ENCODE measurements at places on chromosomes 2 and 18.

DNA sequence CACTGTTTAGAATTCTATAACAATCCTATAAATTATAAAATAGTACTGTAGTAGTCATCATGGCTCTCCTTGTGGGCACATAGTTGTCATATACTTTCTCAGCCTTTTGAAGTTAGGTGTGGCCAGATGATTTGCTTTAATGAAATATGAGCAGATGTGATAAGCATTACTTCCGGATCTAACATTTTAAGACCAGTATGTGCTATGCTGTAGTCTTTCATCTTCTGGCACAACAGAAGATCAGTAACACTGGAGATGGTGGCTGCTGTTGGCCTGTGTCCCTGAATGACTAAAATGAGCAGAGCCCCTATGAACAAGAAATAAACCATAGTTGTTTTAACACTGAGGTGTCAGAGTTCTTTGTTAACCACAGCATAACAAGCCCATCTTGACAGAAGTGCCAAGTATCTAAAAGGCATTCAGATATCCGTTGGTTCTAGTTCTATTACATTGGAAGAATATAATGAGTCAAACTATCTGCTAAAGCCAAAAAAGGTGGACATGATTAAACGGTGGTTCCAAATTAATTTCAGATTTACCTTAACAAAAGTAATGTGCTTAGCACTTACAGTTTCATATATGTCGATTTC is 6.3 kb downstream of the MEX3C start:
- no peak for DNase-seq

DNA sequence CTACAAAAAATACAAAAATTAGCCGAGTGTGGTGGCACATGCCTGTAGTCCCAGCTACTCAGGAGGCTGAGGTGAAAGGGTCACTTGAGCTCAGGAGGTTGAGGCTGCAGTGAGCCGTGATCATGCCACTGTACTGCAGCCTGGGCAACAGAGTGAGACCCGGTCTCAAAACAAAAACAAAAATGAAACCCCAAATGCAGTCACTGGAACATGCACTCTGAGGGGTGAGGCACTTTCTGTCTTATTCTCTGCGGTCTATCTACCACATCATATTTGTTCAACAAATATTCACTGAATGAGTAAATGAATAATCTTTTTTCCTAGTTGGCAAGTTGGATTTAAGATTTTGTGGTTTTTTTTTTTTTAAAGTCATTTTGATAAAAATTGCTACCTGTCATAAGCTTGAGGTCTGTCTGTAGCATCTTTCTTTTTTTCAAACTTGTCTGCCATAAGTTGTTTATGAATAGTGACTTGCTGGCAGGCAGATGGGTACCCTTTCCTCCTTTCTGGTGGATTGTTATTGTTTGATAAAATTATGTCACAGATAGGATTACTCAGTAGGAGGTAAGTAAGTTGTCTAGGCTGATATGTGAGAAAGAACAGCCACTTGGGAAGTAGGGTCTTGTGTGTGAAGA is 11.8 kb downstream of the CHRNA1 start:
- no peak for DNase-seq

GRCh38 chr2:152861349-152861942 is 143.0 kb downstream of the ARL6IP6 start:
- DNase-seq: no peak

DNA sequence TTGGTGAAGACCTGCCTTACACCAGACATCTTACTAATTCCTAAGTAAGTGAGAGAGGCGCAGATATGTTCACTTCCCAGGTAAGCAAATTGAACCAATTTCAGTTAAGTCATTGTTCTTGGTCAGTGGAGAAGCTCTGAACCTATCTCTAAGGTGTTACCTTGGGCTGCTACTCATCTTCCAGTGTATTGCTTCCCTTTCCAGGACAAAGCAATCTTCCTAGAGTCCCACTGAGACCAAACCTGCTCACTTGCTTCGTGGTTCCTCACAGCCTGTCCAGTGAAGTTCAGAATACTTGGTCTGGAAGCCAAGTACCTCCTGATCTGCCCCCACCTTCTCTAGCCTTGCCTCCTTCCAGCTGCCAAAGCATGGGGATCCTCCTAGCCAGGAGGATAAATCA is 22.5 kb upstream of the GBX2 start:
- DNase-seq: no peak

- no peak for DNase-seq
Observed at GRCh38 chr18:76459687-76460350, 35.2 kb downstream of the ZNF516 start.

DNA sequence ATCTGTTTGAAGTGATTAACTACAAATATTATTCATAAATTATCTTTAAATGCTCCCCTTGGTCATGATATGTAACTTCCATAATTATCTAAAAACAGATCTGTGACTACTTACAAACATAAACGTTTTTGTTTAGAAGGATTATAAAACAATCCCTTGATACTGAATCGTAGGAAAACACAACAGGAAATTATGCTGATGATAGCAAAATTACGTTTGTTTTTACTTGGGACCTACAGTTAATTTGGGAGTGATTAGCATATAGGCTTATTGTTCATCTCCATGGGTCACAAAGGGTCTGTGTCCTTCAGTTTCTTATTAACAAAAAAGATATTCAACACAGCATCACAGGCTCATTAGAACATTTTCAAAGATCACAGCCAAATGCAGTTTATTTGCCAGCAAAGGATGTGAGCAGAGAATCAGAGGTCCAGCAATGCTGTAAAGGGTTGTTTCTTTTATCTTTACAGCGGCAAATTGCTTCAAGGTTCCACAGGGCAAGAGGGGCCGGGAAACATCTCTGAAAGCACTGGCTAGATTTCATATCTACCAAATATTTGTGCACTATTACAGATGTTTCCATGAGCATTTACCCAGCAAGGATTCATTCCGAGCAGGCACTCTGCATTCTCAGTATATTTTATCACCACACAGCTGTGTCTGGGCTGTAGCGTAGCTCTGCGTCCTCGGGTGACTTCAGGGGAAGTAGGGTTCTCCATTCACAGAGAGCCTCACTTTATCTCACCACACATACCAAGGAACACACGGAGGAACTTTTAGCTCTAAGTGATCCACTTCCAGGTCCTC is 4.1 kb downstream of the CCDC195 start:
- DNase-seq: no peak

- DNase-seq: no peak
Observed at GRCh38 chr18:72235422-72235821, 308.7 kb downstream of the CBLN2 start.

- no peak for DNase-seq
Observed at GRCh38 chr18:8264861-8265411, 344.3 kb upstream of the RAB12 start.

DNA sequence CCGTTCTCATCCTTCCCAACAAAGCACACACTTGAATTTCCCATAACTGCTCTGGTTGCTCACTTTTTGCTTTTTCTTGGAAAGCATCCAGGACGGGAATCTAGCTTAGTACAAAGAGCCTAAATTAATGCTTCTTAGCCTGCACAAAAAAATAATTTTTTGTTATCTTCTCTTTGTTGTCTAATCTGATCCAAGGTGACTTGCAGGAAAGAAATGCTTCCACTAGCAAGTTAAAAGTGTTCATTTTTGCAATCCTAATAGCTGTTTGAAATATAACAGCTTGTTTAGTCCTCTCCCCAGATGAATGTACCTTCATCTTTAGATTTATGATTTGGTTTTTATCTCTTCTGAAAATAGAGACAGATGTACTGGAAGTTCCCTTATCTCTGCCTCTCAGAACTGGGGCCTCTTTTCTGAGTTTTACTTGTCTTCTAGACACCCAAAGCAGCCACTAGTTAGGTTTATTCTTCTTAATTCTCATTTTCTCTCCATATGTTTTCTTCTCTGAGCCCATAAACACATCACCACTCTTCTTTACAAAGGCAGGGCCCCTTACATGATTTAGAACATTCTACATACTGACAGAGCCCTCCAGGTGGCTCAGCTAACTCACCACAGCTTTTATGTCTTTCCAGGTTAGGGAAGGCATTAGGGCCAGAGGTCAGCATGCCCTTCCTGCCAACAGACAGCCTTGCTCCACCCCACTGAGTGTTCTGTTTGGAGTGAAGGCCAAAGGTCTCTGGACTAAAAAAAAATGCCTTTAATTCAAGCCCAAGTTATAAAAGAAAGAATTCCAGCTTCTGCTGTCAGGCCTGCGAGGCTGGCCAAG is 74.7 kb upstream of the MAP4K3 start:
- DNase-seq: no peak

DNA sequence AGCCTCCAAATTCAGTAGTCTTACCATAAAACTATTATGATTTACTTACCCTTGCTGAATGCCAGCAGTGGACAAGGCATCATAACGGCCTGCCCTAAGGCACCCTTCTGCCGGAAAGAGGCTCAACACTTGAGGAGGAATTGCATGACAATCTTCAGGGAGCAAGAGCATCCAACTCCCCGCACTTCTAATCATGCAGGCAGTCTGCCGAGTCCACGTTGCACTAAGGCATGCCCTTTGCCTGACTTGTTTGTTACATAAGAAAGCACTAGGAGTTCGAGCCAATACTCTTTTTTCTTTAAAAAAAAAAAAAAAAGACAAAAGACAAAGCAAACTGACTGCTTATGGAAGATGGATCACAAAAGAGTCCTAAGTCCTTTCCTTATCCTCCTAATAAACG is 17.9 kb upstream of the SPTBN1 start:
- no peak for DNase-seq

GRCh38 chr2:190507135-190507534 is 27.4 kb downstream of the NEMP2 start:
- DNase-seq: no peak

DNA sequence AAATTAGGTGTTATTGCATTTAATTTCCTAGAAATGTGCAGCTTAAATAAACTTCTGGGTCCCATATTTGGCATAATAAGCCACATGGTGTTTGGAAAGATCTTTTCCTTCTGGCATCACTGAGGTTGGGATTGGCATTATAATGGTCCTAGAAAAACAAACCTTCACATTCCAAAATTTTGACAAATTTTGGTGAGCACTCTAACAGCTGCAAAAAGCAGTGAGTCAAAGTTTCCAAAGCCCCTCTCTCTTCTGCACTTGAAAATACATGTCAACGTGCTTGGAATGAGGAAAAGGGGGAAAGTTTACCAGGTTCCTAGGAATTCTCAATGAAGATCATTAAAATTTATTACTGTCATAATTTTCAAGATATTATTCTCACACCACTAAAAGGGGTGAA is 77.8 kb upstream of the STK17B start:
- no peak for DNase-seq

DNA sequence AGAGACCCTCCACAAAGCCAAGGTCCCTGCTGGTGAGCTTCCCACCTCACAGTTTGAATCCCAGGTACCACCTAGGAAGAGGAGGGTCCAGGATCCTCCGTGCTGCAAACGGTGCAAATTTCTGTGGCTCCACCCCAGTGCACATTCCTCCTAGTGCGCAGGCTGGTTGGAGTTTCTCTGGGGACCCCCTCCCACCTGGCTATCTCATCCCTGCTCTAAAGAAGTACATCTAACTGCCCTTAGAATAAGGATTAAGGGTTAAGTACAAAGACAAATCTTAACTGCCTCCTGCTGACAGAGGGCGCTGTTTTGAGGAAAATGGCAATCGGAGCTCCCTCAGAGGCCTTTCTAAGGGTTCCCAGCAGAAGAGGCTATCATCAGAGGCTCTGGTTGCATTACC is 109.6 kb upstream of the FSIP2 start:
- no peak for DNase-seq

- no peak for DNase-seq
Observed at GRCh38 chr18:77168811-77169311, 36.3 kb upstream of the MBP start.

- peak; percentile 43 for DNase-seq
Observed at GRCh38 chr18:62979176-62979575, 263.8 kb downstream of the PHLPP1 start.

DNA sequence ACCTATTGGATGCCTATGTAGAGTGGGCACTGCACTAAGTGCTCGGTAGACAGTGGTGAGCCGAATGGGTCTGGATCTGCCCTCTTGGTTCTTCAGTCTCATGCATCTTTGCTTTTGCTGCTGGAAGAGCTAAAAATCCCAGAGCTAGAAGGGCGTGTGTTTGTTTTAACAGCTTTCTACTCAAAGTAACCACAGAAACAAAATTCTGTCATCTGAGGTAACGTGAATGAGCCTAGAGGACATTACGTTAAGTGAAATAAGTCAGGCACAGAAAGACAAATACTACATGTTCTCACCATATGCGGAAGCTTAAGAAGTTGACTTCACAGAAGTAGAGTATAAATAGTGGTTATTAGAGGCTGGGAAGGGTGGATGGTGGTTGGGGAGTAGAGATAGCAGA is 119.8 kb downstream of the PLB1 start:
- DNase-seq: no peak

- DNase-seq: no peak
Observed at GRCh38 chr2:62204998-62205496, 9.1 kb downstream of the B3GNT2 start.

DNA sequence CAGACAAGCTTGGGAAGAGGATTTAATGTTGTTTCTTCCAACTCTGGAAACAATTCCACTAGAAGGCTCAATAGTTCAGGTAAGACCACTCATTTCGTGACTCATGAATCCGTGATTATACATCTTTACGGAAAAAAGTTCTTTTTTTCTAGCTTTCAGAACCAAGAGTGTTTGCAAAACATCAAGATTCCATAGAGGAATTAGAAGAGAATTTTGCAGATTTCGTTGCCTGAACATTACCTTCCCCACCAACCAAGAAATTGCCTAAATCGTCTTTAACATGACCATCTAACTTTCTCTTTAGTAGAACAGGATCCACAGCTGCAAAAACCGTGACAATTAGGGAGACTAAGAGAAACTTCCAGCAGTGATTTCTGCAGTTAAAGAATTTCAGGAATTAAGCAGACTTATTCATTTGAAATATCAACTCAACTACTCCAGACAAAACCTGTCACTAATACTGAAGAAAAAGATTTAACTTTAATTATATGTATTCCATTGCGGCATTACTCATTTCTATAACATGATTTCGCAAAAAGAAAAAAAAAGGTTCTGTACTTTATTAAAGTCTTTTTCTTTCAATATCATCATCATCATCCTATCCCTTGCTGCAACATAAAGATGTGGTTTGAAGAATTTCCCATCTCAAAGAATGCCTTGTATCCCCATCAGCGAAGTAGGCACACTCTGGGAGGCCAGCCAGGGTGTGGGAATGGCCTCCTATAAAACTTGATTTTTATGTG is 1.9 kb upstream of the NAB1 start:
- DNase-seq: no peak

DNA sequence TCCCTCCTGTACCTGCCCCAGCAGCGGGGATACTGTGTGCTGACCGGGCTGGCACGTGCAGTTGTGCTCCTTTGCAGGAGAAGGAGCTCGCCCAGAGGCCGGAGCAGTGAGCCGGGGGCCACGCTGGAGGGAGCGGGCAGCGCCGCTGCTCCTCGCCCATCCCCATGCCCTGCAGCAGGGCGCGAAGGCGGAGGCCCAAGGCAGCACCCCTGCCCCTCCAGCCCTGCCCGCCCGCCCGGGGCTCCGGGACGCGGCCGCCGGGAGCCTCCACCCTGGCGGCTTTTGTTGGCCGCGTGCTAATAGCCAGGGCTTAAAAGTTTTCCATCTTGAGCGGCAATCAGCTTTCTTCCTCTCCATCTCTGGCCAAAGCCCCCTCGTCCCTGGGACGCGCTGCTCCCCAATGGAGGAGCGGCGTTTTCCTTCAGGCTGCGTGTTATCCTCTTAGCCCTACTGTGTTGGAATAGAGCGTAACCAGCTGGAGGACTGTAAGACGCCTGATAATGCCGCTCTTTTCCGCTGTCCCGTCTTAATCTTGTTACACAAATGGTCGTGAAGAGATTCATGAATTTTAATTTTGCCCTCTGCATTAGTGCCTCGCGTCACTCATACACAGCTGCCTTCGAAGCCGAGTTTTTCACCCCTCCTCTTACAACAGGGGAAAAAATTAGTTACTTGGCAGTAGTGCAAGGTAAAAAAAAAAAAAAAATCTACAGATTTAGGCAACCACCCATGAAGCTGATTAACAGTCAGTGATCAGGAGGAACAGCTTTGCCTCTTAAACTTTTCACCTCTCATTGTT is 172.9 kb upstream of the SIX3 start:
- no peak for DNase-seq
